ENCODE measurements at places on chromosomes 7 and 10. TPM values are rescaled to one million over a fixed set of nuclear protein-coding genes. Genes with fewer than 3 reads are reported as not detected.

Gene SLC13A1
- total RNA-seq = not detected

- H3K27me3 ChIP-seq = no peaks in the 10 kb centered on the region
- H3K4me3 ChIP-seq = no peak overlapping the region
- H3K36me3 ChIP-seq = no peaks in the 10 kb centered on the region
- no peak overlapping the region for H3K27ac ChIP-seq
- DNase-seq = no peak
Measured at GRCh38 chr7:158613481-158613880, 25.9 kb upstream of the PTPRN2 start.

Gene NRCAM
- 8.8 TPM for total RNA-seq

GRCh38 chr10:52357971-52358370 is 43.9 kb downstream of the DKK1 start:
- H3K27ac ChIP-seq = no peak overlapping the region
- no peaks in the 10 kb centered on the region for H3K4me1 ChIP-seq
- no peaks in the 10 kb centered on the region for H3K27me3 ChIP-seq
- DNase-seq = no peak
- no peaks in the 10 kb centered on the region for H3K36me3 ChIP-seq

DNA sequence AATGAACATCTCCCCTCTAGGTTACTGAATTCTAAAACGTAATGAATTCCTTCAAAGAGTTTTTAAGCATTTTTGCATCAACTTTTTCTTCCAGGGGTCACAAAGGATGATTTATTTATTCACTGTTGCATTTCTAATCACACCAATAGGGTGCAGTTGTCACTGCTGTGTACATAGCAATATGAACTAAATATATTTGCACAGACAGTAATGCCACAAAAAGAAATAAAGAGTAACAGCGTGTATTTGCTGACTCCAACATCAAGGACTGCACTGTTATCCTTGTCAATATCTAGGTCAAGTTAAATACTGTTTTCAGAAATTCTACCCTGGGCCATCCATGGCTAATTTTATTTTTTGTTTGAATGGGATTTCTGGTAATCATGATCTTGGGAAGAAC is 138.0 kb downstream of the FRMD4A start:
- H3K36me3 ChIP-seq = no peaks in the 10 kb centered on the region
- H3K4me3 ChIP-seq = no peak overlapping the region
- no peak for DNase-seq
- H3K27me3 ChIP-seq = no peaks in the 10 kb centered on the region
- H3K27ac ChIP-seq = no peak overlapping the region

DNA sequence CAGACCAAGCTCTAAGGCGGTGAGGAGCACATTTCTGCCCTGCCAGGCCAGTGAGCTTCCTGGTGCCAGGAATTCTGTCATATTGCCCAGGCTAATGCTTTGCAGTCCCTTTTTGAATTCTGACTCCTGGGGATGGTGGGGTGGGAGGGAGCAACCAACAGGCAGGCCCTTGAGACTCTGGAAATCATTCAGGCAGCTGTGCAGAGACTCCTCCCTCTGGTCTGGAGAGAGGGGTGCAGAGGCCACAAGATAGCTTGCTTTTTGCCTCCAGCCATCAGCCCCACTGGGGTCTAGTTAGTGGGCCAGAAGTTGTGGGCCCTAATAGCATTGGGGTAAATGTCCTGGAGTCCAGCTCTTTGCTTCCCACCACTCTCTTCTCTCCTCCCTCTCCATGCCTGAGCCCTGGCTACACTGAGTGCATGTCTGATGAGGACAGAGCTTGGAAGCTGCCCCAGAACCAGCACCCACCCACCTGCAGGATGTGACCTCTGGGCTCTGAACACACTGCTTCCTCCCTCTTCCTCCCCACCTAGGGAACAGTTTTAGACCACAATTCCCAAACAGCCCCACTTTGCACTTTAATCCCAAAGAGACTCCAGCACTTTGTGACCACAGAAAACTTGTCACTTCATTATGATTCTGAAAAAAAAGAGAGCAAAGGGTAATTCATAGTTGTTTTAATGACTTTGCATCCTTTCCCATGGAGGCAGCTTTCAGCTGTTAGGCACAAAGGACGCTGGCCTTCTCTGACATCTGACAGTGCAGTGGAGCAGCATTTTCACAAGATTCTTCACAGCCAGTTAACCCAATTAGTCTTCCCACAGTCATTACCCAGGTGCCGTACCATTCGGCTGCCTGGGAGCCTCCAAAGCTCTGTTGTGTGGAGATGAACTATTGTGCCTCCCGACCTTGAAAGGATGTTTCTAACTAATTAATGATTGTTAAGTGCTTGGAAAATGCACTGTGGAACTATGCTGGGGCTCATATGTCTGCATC is 262.5 kb downstream of the TRIL start:
- no peaks in the 10 kb centered on the region for H3K27me3 ChIP-seq
- no peak overlapping the region for H3K27ac ChIP-seq
- H3K4me1 ChIP-seq = peaks cover 1% of the 10 kb centered on the region
- no peaks in the 10 kb centered on the region for H3K36me3 ChIP-seq
- H3K4me3 ChIP-seq = no peak overlapping the region

GRCh38 chr7:127252778-127253280 is at the start of gene GRM8:
GRM8 (minus strand) TSS chr7:127252941.
- peak; percentile 39 for DNase-seq
- peak within 1 kb of the TSS; percentile 68 for H3K4me3 ChIP-seq
- peaks cover 52% of the 10 kb centered on the region for H3K27me3 ChIP-seq

Gene CPA5
- not detected for total RNA-seq

DNA sequence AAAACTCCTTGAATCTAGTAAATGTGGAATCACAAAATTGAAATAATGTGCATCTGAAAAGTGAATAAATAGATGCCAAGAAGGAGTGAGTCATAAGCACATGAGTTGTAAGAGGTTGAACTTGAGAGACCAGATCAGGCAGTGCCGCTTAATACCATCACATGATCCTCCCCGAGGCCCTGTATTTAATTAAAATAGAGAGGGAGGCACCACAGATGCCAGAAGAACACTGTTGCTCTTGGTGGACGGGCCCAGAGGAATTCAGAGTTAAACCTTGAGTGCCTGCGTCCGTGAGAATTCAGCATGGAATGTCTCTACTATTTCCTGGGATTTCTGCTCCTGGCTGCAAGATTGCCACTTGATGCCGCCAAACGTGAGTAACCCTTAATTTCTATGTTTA is at the start of gene GPNMB:
TSS of gene GPNMB (plus strand) at position 221 of the 400 bp plus-strand sequence. CDS start at position 304, 83 bp downstream.
- peak within 1 kb of the TSS; percentile 32 for H3K4me3 ChIP-seq
- H3K4me1 ChIP-seq = peaks cover 21% of the 10 kb centered on the region

Gene HYAL4
- not detected for total RNA-seq

- no peaks in the 10 kb centered on the region for H3K36me3 ChIP-seq
- H3K27ac ChIP-seq = no peak overlapping the region
- DNase-seq = no peak
- H3K4me1 ChIP-seq = peaks cover 23% of the 10 kb centered on the region
- H3K4me3 ChIP-seq = no peak overlapping the region
Measured at GRCh38 chr10:75035975-75036708, 75.3 kb upstream of the SAMD8 start.

Gene LLCFC1
- not detected for total RNA-seq

Gene SERPINE1
- 0.58 TPM for total RNA-seq

GRCh38 chr10:94481410-94481809 is 64.2 kb upstream of the HELLS start:
- no peak overlapping the region for H3K27ac ChIP-seq
- no peaks in the 10 kb centered on the region for H3K27me3 ChIP-seq
- no peaks in the 10 kb centered on the region for H3K36me3 ChIP-seq
- DNase-seq = no peak
- no peaks in the 10 kb centered on the region for H3K4me1 ChIP-seq
- H3K4me3 ChIP-seq = no peak overlapping the region

DNA sequence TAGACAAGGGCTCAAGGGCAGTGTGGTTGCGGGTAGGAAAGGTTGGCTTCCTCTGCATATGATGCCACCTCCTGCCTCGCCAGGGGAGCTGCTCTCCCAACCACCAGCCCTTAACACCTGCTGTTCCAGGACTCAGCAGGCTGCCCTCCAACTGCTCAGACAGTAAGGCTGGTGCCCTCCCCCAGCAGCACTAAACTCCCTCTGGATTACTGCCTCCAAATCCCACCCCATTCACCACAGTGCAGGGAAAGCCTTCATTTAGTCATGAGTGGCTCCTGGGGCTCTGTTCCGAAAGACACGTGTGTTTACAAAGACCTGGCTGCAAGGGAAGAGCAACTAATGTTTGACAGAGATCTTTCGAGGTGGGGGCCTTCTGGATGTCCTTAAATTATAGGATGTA is 437.2 kb upstream of the MKI67 start:
- no peak for DNase-seq
- no peaks in the 10 kb centered on the region for H3K36me3 ChIP-seq
- no peaks in the 10 kb centered on the region for H3K27me3 ChIP-seq
- H3K4me3 ChIP-seq = no peak overlapping the region
- no peak overlapping the region for H3K27ac ChIP-seq

Gene CFAP43
- under 0.01 TPM for total RNA-seq

- peaks cover 3% of the 10 kb centered on the region for H3K27me3 ChIP-seq
- no peak for DNase-seq
- H3K36me3 ChIP-seq = no peaks in the 10 kb centered on the region
- H3K4me1 ChIP-seq = no peaks in the 10 kb centered on the region
- H3K4me3 ChIP-seq = no peak overlapping the region
Measured at GRCh38 chr7:43234073-43234472, 121.6 kb downstream of the HECW1 start.

Gene JAZF1
- 0.87 TPM for total RNA-seq

DNA sequence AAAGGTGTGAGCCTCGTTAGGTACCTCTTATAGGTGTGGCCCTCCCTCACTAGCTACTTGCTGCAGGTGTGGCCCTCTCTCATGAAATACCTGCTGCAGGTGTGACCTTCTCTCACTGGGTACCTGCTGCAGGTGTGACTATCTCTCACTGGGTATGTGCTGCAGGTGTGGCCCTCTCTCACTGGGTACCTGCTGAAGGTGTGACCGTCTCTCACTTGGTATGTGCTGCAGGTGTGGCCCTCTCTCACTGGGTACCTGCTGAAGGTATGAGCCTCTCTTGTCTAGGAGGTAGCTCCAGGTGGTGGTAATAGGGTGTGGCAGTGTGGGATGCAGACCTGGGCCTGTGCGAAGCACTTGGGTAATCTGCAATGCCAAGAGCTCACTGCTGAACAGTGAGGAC is 170.7 kb upstream of the PLPP4 start:
- H3K4me3 ChIP-seq = no peak overlapping the region
- no peak for DNase-seq
- H3K36me3 ChIP-seq = no peaks in the 10 kb centered on the region
- H3K27ac ChIP-seq = no peak overlapping the region
- no peaks in the 10 kb centered on the region for H3K4me1 ChIP-seq

DNA sequence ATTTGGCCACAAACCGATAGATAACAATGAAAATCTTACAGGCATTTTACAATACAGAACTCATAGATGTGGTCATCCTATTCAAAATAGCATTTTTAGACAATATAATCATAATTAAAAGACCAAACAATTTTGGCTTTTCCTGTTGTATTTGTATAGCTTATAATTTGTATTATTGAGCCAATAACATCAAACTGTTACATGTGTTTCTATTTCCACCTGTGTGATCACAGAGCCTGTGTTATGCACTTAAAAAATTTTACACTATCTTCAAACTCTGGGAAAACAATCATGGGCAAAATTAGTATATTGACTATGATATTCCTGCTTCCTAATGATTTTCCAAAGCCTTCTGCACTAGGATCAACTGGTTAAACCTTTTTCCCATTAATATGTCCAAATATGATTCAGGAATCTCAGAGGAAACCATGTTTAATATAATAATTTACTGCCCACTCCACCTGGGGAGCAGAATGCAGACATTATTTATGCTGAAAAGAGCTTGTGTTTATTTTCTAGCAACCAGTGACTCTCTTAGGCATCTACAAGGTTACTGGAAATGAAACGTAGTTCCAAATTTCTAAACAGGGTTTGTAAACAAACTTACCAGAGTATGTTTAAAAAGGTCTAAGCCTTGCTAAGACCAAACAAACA is 1.7 kb downstream of the RHOBTB1 start:
- H3K27me3 ChIP-seq = no peaks in the 10 kb centered on the region
- no peaks in the 10 kb centered on the region for H3K36me3 ChIP-seq
- peak overlapping the region; percentile 65 for H3K4me3 ChIP-seq
- H3K4me1 ChIP-seq = peaks cover 25% of the 10 kb centered on the region
- DNase-seq = no peak

Gene FAM171A1
- total RNA-seq = 84.9 TPM

Gene BAIAP2L1
- 78.2 TPM for total RNA-seq

Gene PON3
- total RNA-seq = 1.2 TPM

- no peak overlapping the region for H3K4me3 ChIP-seq
- DNase-seq = no peak
- no peaks in the 10 kb centered on the region for H3K27me3 ChIP-seq
- H3K36me3 ChIP-seq = no peaks in the 10 kb centered on the region
- H3K4me1 ChIP-seq = peaks cover 14% of the 10 kb centered on the region
Measured at GRCh38 chr10:122057841-122058413, 69.0 kb downstream of the TACC2 start.

- peaks cover 8% of the 10 kb centered on the region for H3K36me3 ChIP-seq
- no peak for DNase-seq
- H3K27me3 ChIP-seq = no peaks in the 10 kb centered on the region
- no peak overlapping the region for H3K27ac ChIP-seq
Measured at GRCh38 chr7:4151926-4152549, 530.1 kb upstream of the FOXK1 start.

Gene OR13A1
- not detected for total RNA-seq

Gene LBX1
- total RNA-seq = not detected

GRCh38 chr7:1845536-1846311 is 175.6 kb downstream of the ELFN1 start:
- DNase-seq = no peak
- H3K27me3 ChIP-seq = no peaks in the 10 kb centered on the region
- H3K36me3 ChIP-seq = peaks cover 28% of the 10 kb centered on the region
- H3K4me1 ChIP-seq = no peaks in the 10 kb centered on the region
- no peak overlapping the region for H3K4me3 ChIP-seq

DNA sequence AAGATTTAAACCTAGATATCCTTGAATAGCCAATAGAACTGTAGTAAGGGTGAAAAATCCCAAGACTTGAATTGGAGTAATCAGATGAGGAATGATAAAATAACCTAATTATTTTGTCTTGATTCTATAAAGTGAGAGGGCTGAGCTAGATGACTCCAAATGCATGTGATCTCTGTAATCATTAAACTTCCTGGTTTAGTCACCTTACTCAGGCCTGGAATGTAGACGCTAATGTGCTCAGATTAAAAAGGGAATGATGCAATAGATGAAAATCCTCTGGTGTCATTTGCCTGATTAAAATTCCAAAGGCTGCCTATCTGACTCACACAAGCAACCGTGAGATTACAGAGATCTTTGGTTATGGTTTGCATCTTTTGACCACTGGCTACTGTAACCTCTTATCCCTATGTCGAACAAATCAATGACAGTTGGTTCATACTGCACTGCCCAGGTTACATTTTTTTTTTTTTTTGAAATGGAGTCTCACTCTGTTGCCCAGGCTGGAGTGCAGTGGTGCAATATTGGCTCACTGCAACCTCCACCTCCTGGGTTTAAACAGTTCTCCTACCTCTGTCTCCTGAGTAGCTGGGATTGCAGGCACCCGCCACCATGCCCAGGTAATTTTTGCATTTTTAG is 2.9 kb upstream of the HKDC1 start:
- no peaks in the 10 kb centered on the region for H3K27me3 ChIP-seq
- peaks cover 17% of the 10 kb centered on the region for H3K4me1 ChIP-seq
- no peak overlapping the region for H3K27ac ChIP-seq
